ENCODE measurements at places on chromosomes 5 and 9.

- DNase-seq: no peak
Measured at GRCh38 chr5:121285801-121286521, 565.7 kb upstream of the FTMT start.

- no peak for DNase-seq
Measured at GRCh38 chr5:77947041-77947428, 170.9 kb upstream of the TBCA start.

DNA sequence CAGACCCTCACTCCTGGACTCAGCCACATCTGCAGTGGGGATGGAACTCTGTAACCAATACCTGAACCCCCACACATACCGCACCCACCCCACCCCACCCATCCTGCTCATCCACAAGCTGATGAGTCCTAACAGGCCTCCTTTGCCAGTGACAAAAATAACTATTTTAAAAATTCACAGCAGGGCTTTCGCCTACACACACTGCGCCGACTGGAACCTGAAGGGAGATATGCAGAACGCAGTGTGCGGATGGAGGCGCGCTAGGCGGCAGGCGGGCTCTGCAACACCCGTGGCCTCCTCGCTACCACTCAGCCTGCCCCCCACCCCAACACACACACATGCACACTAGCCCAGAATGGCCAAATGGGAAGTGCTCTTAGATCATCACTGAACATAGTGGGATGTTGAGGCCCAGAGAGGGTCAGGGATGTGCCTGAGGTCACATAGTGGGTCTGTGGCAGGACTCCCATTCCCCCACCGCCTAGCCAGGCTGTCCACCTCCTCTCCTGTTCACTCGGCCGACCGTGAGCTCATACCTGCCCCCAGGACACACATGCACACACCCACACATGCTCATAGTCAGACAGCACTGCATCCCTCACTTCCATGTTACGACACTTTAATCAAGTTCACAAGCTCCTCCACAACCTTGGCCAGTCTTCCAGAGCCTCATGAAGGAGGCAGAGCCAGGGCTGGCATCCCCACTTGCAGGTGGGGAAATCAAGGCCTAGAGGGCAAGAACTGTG lies 6.3 kb upstream of the CAMK2A start:
- no peak for DNase-seq

DNA sequence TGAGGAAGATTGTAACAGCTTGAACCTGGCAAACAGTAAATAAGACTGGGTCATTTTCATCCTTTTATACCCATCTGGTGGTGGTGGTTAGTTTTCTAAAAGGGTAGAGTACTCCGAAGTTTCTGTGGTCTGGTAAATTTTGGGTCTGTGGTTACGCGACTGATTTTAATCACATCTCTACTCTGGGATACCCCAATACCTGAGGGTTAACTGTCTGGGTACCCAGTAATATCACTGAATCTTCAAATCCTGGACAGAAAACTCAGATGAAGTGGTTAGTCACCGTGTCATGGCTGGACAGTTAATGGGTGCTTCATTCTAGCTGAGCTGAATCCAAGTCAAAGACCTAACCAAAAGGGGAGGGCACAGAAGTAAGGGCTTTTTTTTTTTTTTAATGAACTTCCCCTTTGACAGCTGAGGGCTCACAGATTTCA lies 474.2 kb downstream of the GADD45G start:
- DNase-seq: no peak

GRCh38 chr5:15566789-15567188 lies 66.8 kb downstream of the FBXL7 start:
- no peak for DNase-seq

- DNase-seq: no peak
Measured at GRCh38 chr9:130639866-130640555, 24.4 kb upstream of the PRDM12 start.

- no peak for DNase-seq
Measured at GRCh38 chr9:127114606-127115005, 7.8 kb downstream of the ANGPTL2 start.

DNA sequence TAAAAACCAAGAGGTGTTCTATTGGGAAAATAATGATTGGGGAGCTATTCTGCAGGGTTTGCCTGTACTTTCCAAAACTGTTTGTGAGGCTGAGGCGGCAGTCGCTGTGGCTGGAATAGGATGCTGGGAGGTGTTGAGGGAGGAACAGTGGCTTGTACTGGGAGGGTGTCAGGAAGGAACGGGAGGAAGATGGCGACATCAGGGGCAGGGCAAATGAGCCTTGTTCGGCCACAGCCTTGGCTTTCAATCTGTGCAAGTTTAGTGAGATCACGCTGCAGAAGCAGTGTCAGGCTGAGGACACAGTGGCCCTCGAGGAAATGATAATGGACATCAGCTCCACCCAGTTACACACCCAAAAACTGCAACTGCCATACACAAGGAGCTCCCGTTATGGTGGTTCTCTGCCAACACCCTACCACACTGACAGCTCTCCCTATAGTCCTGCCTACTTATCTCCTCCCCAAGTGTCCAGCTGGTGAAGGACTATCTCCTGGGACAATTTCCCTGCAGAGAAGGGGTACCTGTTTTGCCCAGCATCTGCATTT lies 27.3 kb downstream of the KIF2A start:
- no peak for DNase-seq

GRCh38 chr9:99399474-99399873 lies 177.4 kb downstream of the SEC61B start:
- no peak for DNase-seq

- DNase-seq: peak; percentile 47
Measured at GRCh38 chr5:79857714-79858409, 133.2 kb downstream of the MTX3 start.

GRCh38 chr5:151173711-151174611 lies 16.4 kb upstream of the ANXA6 start:
- no peak for DNase-seq

- no peak for DNase-seq
Measured at GRCh38 chr9:101705135-101705661, 33.2 kb downstream of the GRIN3A start.

DNA sequence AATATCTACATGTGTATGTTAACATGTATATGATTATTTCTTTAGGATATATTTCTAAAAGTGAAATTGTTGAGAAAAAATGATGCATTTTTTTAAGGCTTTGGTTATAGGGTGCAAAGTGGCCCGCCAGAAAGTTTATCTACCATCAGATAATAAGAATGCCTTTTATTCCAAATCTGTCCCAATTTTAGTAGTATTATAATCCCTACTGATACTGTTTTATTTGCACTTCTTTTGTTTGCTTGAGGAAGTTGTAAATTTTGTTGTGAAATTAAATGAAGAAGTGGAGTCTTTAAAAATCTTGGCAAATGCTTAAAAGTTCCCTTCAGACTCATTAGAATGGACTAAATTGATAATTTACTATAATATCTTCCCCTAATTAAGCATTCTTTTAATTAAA lies 73.0 kb downstream of the NIPBL start:
- no peak for DNase-seq

DNA sequence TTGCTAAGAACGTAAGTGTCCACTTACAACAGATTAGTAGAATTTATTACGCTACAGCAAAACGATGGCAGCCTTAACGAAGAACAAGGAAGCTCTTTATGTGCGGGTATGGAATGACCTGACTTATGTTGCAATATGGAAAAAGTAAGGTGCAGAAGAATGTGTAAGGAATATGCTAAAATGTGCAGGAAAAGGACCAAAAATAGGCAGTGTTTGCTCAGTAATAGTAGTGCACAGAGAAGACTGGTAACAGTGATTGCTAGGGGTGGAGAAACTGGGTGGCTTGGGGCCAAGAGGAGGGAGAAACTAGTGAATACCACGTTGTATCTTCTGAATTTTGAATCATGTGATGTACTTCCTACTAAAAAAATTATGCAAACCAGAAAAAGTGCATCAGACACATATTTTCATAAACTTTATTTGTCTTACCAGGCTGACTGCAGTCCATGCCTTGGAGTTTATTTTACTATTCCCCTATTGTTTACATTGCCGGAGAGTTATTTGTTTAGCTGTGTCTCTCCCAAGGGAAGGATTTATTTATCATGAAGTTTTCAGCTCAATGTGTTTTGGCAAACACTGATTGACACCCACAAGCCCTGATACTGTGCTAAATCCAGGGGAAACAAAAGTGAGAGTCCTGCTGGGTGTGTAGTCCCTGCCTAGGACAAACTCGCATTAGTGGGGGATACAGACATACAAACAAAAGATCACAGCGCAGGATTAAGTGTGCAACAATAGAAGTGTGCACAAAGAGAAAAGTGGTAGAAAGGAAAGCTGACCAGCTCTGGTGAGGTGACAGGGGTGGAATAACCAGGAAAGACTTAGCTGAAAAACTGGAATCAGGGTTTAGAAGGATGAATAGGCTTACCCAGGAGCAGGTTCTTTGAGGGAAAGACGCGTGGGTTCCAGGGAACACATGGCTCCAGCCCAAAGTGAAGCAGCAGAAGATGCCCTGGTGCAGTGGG lies 34.0 kb upstream of the ZNF484 start:
- DNase-seq: no peak

- DNase-seq: peak; percentile 69
Measured at GRCh38 chr5:150486402-150487198, 21.3 kb upstream of the NDST1 start.

DNA sequence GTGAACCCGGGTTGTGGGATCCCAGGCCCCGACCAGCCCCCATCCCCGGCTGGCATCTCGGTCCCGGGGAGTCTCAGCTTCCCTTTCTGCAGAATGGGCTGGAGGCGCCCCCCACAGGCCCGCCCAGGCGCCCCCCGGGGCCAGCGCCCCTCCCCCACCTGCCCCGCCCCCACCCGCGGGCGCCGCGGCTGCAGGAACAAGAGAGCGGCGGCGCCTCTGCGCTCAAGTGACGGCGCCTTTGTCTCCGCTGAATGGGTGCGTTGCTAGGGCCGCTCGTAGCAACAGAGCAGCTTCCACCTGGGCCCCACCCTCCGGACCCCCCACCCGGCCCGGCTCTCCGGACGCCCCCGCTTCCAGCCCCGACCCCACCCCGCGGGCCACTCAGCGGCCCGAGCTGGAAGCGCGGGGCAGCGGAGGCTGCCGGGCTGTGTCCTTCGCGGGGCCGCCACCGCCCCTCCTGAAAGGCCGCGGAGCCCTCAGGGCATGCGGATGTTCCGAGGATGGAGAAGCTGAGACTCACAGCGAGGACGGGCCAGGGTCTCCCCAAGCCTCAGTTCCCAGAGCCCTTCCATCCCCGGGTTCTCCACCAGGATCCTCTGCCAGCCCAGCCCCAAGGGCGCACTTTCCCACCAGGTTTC lies 27.5 kb downstream of the ADGRD2 start:
- no peak for DNase-seq

DNA sequence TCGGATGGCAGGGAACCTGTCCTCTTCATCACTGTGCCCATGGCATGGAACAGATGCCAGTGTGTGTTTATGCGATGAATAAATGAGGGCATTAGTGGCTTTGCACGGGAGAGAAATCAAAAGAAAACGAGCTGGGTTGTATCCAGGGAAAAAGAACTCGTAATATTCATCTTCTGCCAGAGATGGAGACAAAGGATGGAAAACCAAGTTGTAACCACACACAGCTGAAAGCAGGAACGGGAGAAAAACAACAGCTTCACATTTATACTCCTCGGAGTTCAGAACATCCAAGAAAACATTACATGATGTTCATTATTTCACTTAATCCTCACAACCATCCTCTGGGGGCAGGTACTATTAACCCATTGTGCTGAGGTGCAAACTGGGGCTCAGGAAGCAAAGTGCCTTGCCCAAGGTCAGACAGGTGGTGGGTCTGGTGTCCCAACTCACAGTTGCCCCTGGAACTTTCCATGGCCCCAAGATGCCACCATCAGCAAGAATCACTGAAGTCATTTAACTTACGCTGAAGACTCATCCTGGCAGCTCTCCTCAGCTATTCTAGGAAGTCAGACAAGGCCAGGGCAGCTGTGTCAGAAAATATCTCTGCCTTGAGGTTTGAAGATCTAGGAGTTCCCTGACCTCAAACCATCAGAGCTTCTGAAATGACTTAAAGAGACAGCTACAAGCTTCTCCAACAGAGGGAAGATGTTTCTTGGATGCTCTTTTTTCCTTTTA lies 250.4 kb downstream of the NSG2 start:
- no peak for DNase-seq

DNA sequence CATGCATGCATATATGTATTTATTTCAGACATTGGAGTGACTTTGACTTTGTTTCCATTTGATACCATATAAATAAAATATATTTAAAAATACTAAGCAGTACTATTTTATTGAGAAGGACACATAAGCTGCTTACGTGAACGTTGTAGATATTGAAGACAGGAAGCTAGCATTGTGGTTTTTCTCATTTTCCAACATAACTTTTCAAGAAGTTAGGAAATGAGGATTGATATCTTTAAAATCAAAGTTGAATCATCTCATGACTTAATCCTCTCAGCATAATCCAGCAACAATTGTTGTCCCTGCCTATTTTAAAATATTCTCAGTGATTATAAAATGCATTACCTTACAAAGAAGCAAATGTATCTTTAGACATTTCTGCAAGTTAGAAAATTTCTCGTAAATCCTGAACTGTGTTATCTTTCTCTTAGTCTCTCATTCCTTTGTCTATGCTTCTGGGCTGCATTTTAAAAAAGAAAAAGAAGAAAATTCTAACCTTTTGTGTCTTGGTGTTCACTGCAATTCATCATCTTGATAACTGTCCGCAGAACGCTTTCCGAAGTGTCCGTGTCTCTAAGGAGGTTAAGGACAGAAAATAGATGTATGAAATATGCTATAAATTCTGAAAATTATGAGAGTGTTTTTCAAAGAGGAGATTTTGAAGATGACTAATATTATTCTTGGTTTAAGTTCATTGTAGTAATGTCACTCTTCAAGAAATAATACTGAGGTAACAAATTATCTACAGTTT lies 1089.9 kb upstream of the CDH6 start:
- no peak for DNase-seq

GRCh38 chr5:142405814-142406395 lies 81.1 kb upstream of the SPRY4 start:
- no peak for DNase-seq

DNA sequence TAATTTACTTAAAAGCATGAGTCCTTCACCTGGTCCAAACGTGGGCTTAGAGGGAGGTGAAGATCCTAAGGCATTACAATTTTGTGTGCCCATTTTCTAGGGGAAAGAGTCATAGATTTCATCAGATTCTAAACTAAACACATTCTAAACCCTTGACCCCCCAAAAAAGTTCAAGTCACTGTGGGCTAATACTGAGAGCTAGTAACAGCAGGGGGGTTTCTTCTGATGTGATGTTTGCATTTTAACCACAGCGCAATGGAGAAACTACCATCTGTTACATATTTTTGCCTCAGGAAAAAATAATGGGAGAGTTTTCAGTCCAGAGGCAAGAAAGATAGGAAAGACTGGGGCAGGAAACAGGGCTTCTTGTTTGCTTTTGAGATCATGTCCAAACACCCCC lies 110.8 kb upstream of the SLC1A3 start:
- no peak for DNase-seq

GRCh38 chr5:40479939-40480338 lies 199.8 kb upstream of the PTGER4 start:
- no peak for DNase-seq
